ENCODE measurements at places on chromosomes 11 and 22.
A peak's percentile ranks its signal among the peaks of the same experiment; 100 is the strongest.

- peak; percentile 96 for DNase-seq
Measured at GRCh38 chr11:131867457-131868257, 497.2 kb downstream of the NTM start.

DNA sequence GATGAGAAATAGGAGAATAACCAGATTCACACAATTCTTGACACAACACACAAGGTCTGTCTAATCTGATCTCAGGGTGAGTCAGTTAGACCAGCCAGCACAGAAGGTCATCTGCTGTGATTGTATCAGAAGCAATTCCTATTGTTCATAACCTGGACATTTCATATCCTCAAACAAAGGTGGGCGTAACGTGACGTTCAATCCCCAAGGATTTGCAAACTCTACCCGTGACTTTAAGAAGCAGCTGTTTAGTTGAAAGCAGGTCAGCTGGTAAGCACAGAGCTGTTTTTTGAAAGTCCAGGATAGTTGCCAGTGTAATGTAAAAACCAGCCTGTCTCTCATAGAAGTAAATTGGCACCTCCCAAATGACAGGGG, 385.1 kb downstream of the DCDC1 start:
- DNase-seq, result no peak

DNA sequence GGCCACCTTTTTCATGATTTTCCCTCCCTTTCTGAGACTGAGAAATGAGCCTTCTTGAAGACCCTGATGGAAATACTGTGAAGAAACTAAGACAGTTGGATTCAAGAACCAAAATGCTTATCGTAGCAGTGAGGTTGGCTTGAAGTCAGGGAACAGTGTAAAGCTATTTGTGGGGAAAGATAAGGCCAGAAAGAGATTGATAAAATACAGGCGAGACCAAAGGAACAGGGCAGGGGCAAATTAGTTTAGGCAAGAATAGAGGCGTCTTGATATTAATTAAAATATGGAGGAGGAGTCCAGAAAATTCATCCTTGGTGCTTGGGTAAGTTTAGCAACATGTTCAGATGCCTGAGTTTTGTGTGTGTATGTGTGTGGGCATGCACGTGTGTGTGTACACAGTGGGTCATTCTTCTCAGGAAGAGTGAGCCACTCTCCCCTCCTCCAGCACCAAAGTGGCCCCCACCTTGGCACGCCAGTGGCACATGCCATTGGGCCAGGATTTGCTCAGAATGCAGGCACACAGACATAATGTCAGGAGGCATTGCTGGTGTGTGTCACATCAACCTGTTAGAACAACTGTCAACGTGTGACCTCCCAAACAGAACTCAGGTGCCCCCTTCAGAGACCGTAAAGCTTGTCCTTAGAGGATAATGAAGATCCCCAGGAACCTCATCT, 3.9 kb upstream of the EHF start:
- DNase-seq, result no peak

- DNase-seq, result no peak
Measured at GRCh38 chr11:75105462-75105925, 8.8 kb upstream of the OR2AT4 start.

DNA sequence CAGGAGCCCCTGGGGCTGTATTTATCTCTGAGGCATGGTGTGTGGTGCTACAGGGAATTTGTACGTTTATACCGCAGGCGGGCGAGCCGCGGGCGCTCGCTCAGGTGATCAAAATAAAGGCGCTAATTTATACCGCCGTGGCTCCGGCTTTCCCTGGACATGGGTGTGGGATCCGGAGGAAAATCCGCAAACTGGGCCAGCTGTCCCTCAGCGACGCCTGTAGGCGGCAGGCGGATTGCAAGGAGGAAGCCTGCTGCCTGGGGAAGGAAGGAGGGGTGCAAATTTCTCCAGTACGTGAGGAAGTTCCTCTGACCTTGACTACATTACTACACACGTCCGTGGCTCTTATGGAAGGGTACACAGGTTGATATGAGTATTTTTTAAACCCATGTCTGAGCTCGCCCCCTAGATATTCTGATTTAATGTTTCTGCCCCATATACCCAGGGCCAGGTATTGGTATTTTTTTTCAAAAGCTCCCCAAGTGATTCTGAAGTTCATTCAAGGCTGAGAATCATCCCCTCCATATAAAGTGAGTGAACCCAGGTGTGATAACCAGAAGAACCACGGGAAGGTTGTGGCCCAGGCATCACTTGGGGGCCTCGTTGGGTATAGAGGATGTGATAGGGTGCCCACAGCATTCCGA, 2.8 kb downstream of the MYOD1 start:
- DNase-seq, result peak; percentile 84

DNA sequence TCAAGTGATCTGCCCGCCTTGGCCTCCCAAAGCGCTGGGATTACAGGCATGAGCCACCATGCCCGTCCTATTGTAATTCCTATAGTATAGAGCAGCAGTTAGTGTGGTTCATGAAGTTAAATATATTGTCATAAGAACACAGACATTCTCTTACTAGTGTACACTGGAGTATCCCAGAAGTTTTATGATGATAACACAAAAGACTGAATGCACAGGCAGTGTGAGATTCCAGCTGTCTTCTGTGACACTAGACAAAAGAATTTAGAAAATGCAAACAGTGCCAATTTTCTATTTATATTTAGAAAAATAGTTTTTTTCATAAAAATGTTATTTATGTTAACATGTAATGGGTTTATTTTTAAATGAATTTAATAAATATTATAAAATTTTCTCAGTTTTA, 39.4 kb upstream of the RBX1 start:
- DNase-seq, result no peak

DNA sequence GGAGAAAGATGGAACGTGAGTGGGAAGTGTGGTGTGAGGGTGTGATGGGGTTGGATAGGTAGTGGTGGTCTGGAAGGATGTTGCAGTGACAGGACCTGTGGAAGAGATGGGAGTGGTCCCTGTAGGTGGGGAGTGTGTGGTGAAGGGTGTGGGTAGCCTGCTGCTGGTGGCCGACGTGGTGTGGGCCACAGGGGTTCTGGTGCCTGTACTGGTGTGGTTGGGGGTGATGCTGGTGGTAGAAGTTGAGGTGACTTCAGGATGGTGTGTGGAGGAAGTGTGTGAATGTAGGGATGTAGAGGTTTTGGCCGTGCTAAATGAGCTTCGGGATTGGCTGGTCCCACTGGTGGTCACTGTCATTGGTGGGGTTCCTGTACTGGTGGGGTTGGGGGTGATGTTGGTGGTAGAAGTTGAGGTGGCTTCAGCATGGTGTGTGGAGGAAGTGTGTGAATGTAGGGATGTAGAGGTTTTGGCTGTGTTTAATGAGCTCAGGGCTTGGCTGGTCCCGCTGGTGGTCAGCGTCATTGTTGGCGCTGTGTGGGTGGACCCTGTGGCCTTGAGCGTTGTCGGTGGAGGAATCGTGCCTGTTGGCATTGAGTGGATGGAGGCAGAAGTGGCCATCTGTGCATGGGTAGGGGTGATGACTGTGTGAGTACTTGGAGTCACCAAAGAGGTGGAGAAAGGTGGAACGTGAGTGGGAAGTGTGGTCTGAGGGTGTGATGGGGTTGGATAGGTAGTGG, 19.1 kb downstream of the MUC6 start:
- no peak for DNase-seq

DNA sequence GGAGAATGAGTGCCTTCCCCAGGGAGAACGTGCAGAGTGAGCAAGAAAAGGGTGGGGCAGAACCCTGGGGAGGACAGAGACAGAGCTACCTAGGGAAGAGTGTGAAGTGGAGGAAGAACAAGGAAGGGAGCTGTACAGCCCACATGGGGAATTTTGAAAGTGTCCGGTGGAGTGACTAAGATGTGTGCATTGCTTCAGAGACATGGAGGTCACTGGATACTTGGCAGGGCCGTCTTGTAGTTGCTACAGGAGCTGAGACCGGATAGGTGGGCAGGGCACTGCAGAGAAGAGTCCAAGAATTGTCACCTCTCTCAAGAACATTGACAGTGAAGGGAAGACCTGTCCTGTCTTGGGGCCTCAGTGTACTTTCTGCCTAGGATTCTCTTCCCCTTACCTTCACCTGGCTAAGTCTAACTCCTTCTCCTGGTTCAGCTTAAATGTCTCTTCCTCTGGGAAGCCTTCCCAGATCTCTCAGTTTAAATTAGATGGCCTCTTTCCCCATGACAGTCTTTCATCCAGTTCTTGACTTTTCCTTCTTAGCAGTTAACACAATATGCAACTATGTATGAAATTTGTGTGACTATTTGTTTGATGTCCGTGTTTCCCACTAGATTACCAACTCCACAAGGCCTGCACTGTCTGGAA, 9.2 kb upstream of the P2RY6 start:
- DNase-seq, result no peak

- DNase-seq, result no peak
Measured at GRCh38 chr11:72583177-72583553, 91.1 kb downstream of the PDE2A start.

- DNase-seq, result peak; percentile 52
Measured at GRCh38 chr22:47124451-47124881, 362.0 kb downstream of the TBC1D22A start.

- DNase-seq, result peak; percentile 36
Measured at GRCh38 chr11:71325418-71326327, 73.3 kb upstream of the SHANK2 start.

DNA sequence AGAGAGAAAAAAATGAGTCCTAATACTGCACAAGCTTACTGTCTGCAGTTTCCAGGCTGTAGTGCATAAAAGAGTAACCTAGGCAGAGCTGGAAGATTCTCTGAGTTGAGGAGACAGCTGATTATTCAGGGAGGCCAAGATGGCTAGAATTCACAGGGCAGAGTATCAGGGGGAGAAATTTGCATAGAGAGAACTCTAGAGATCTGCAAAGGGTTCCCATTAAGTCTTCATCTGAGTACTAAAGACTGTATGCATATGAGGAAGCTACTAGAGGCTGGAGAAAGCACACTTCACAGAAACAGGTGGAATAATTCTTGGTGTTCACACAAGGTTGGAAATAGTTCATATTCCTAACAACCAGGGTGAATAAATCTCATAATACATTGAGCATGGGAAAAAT, 66.6 kb upstream of the RRAS2 start:
- DNase-seq, result no peak

- DNase-seq, result no peak
Measured at GRCh38 chr11:67118181-67118766, 789 bp upstream of the KDM2A start.

- DNase-seq, result no peak
Measured at GRCh38 chr22:16603448-16603768, 10.8 kb upstream of the CCT8L2 start.

DNA sequence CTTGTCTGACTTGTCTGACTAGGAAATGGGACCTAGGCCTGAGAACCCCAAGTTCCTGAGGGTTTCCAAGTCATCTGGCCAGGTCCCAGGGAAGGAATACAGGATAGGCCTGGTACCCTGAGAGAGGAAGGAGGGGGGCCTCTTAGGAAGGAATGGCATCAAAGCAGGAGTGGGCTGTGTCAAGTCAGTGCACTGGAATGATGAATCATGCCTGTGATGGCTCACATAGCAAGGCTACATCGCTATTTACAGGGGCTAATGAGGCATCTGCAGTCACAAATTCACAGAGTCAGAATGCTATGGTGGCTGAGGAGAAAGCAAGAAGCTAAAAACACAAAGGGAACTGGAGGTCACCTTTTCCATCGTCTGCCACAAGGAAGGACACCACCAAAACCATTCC, 247.3 kb downstream of the NXPE2 start:
- DNase-seq, result no peak

DNA sequence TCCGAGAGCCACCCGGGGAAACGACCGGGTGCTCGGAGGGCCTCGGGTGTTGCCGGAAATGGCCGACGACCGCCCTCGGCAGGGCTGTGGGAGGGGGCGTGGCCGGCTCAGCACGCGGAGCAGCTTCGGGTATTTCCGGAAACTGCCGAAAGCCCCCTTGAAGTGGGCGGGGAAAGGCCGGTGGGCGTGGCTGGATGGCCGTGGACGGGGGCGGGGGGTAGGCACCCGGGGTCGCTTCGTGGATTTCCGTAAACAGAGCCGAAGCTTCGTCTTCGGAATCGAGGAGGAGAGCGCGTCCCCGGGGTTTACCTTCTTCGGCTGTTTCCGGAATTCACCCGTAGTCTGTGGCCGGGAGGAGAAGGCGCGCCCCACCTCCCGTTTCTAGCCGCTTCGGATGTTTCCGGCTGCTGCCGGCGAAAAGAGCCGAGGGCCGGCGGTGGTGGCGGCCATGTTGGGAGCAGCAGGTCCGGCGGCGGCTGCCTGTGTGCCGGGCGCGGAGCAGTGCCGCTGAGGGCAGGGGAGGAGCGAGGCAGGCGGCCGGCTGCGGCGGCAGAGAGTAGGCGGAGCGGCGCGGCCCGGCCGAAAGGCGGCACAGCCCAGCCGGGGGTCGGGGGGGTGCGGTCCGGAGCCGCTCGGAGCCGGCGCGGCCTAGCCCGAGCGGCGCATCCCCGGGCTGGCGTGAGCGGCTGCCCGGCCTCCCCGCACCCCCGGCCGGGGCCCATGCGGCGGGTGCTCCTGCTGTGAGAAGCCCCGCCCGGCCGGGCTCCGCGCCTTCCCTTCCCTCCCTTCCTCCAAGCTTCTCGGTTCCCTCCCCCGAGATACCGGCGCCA, at the start of gene MARK2:
Gene MARK2 (plus strand): TSS at position 433 of the 830 bp plus-strand sequence. CDS start 397 bp downstream, at position 830.
- DNase-seq, result peak; percentile 99

- DNase-seq, result no peak
Measured at GRCh38 chr11:15499674-15500073, 385.0 kb downstream of the INSC start.

- no peak for DNase-seq
Measured at GRCh38 chr22:50432131-50432876, 42.5 kb downstream of the SBF1 start.

GRCh38 chr22:16970446-16970845, 37.6 kb downstream of the GAB4 start:
- DNase-seq, result no peak

DNA sequence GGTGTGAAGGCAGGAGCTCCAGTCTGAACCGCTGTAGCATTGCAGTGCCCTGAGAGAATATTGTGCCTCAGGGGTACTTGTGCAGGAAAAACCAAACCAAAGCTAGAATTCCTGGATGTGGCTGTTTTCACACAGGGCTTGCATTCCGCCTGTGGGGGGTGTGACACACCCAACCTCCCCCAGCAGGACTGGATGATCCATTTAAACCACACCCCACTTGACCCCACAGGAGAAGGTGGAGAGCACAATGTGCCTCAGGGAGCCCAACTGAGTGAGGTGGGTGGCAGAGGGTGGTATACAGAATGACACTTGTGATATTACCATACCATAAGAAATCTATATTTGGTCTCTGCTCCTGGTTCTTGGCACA, 66.9 kb upstream of the SLC22A12 start:
- DNase-seq, result no peak

- no peak for DNase-seq
Measured at GRCh38 chr11:126418887-126419286, 63.4 kb downstream of the ST3GAL4 start.

DNA sequence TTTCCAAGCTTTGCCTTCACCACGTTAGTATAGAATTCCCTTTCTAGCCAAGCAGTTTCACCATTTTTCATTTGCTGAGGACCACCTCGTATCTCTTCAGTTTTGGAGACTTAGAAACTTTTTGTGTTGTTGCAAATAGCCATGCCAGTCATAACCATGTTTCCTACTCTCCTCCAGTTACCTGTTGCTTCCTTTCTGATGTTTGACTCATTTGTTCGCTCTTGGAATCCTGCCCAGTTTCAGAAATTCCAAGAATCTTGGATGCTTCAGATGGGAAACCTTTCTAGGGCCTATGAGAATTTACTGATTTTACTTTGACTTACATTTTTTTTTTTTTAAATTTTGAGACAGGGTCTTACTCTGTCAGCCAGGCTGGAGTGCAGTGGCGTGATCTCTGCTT, 65.4 kb downstream of the PPP6R3 start:
- no peak for DNase-seq

- DNase-seq, result no peak
Measured at GRCh38 chr11:41497974-41498373, 38.5 kb upstream of the LRRC4C start.
